Stimulated activated CD8-positive, alpha-beta memory T cell treated with anti-CD3 and anti-CD28 coated beads, Interleukin-7, amount 100 ng/mL, for 4 hours (primary cell): ENCODE measurements at places on chromosomes 4 and X.

DNA sequence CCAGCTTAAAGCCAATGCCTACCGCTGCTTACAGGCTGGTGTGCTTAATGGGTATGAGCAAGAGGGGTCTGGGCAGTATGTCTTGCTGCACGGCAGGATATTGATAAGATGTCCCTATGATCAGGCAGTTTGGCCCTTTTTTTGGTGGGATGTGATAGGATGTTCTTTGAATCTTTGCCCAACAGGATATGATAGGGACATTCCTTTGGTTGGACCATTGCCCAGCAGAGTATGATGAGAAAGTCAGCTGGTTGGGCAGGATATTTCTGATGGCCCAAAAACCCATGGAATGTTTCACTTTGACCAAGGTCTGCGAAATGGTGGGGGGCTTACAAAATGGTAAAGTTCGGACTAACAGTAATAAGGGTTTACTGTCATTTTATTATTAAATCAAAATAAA is 1060.6 kb downstream of the STIM2 start:
- no peak for DNase-seq

- no peak for DNase-seq
Observed at GRCh38 chr4:69684804-69685203, 31.8 kb upstream of the UGT2A1 start.

DNA sequence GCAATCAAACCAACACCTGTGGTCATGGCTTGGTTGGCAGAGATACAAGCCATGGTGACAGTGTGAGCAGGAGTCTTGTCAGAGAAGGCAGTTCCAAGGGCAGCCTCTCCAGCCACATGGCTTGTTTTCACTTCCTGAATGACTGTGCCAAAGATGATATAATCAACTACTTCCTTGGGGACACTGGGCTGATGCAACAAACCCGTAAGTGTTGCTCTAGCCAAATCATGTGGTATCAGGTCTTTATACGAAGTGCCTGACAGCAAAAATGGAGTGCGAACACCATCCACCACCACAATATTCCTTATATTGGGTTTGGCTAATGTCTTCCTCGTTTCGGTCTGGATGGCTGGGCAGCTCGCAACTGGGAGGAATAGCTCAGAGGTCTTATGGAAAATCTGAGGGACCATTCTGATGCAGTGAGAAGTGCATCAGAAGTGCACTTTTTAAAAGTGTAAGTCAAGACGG is 922.0 kb downstream of the NLGN4X start:
- no peak for DNase-seq

- DNase-seq: no peak
Observed at GRCh38 chrX:95949588-95949987, 735.1 kb upstream of the DIAPH2 start.

- no peak for DNase-seq
Observed at GRCh38 chrX:39336671-39337311, 535.5 kb downstream of the MID1IP1 start.

- no peak for DNase-seq
Observed at GRCh38 chr4:132530861-132531260, 618.2 kb upstream of the PCDH10 start.

DNA sequence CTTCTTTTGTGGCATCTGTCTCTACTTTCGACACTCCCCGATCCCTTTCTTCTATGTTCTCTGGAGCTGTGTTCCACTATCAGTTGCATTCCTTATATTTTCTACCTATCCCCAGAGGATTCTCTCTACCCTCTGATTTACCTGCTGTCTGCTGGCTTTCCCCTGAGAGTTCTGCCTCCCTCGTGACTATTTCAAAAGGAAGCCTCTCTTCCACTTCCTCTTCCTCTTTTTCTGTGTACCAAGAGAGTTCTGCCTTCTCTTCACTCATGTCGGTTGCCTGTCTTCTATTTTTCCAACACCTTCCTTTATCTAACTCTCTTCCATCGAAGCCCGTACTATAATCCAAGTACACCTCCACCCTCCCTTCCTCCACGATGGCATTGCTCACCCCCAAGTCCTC is 631.7 kb downstream of the SMARCA1 start:
- DNase-seq: no peak

- DNase-seq: no peak
Observed at GRCh38 chr4:53147711-53148110, 218.2 kb downstream of the SCFD2 start.

DNA sequence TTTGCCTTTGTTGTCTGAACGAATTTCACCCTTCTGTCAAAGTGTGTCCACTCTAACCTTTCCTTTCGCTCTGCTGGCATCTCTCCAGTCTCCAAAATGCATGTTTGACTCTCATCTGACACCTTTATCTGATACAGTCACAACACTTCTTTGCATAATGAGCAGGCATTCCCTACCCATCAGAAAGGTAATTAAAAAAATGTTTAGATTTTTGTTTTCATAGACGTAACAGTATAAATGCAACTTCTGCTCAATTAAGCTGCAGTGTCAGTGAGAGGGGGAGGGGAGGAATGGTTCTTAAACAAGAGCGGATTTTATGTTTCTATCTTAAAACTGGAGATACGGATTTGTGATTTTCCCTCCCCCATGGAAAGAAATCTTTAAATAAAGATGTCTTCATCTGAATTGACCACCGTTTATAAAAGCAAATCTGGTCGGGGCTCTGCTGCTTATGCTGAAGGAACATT is 70.2 kb downstream of the CXXC4 start:
- no peak for DNase-seq

DNA sequence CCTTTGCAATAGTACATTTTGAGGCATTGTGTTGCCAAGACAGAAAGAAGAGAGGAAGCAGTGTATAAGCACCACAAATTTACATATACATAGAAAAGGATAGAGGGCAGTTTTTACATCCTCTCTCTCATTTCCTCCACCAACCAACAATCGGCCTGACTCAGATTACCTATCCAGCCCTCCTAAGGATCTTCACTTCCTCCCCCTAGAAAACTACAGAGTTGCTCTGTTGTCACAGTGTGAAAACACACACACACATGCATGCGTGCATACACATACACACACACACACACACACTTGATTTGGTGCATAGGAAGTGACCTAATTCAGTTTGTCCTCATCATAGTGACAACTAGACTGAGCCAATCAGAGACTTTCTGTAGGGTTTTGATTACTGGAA is 98.8 kb upstream of the SPRY1 start:
- no peak for DNase-seq

GRCh38 chr4:183349673-183350072 is 27.4 kb upstream of the CLDN24 start:
- no peak for DNase-seq

GRCh38 chrX:107687445-107687844 is 59.1 kb downstream of the PRPS1 start:
- DNase-seq: no peak

- no peak for DNase-seq
Observed at GRCh38 chr4:145782756-145783155, 102.8 kb downstream of the C4orf51 start.

GRCh38 chr4:184805462-184806228 is 20.1 kb downstream of the ACSL1 start:
- DNase-seq: no peak

- no peak for DNase-seq
Observed at GRCh38 chr4:102687373-102687981, 73.3 kb downstream of the MANBA start.

DNA sequence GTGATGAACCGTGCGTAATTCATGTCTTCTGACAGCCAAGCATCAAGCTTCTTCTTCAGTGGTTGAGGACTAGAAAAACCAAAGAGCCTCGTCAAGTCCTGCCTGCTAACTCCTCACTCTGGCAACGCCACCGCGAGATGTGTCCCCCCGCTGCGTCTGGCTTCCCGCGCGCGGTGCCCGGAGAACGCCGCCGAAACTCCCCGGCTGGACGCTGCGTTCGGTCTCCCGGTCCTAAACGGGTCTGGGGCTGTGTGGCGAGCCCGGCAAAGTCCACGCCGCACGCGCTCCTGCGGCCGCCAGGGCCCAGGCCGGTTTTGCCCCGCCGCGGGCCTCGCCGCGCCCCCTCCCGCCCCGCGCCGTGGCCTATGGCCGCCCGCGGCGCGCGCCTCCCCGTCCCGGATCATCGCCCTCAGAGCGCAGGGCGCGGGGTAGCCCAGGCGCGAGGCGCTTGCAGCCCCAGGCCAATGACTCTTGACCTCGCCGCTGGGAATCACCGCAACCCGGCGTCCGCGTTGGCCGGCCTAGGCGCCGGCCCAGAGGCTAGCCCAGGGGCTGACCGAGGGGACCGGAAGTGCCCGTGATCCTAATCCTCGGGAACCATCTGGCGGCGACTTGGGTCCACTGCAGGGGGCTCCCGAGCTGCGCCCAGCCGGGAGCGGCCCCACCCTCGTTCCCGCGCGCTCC is at the start of gene AADAT:
Gene AADAT, minus strand, starts transcription at position 289 of the 684 bp plus-strand sequence. Its CDS starts 266 bp downstream, at position 23.
- no peak for DNase-seq

DNA sequence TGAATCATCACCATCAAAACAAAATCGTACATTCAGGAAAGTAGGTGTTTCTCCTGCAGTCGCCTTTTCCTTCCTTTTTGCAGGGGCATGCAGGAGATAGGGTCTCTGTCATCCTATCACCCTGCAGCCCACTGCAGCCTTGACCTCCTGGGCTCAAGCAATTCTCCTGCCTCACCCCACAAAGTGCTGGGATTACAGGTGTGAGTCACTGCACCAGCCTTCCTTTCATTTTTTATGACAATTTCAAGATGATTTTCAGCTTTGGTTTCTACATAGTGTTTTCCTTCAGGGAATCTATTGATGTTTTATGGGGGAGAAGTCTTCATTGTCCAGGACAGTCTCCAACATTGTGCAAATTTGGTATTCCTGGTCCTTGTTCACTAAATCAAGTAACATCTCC is 71.7 kb downstream of the USP38 start:
- no peak for DNase-seq

DNA sequence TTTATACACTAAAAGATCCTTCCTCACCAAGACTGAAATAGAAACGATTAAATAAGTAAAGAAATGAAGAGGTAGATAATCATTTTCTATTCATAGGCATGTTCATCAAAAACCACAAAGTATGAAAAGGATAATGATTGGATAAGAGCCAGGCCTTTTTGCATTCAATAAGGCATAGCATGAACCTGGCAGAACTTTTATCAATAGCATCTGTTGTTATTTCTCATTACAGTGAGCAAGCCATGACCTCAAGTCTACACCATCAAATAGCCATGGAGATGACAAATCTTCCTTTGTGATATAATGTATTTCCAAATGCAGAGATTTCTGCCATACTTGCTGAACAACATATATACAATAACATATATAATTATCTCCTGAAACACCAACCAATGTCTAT is 206.0 kb upstream of the SLC7A11 start:
- DNase-seq: no peak

GRCh38 chr4:22021106-22021505 is 72.5 kb upstream of the KCNIP4 start:
- no peak for DNase-seq

DNA sequence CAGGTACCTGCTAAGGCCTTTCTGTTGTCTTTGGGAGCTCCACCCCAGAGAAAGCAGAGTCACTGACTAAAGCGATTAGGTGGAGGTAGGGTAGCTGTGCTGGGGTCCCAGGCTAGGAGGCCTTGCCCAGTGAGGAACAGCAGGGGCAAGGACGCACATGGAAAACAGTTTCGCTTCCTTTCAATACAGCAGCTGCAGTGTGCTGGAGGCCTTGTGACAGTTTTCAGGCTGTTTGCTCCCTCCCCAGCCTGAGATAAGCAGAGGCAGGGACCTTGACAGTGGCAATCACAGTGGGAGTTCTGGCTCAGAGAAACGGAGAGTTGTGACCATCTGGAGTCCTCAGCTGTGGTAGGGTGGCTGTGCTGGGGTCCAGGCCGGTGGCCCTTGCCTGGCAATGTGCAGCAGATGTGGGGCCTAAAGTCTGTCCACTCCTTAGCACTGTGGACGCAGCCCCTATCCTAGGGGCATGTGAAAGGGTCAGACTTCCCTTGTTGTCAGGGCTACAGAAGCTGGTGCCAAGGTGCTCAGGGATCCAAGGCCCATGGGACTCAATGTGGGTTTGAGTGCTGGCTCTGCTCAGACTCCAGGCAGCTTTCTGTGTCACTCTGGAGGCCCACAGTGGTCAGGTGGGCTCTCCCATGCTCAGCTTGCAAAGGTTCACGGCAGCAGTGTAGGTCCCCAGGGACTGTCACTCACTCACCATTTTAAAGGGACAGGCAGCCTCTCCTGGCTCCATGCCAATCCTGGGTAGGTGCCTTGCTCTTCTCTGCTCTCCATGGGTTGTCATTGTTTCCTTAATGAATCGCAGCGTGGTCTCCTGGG is 534.9 kb upstream of the FMR1 start:
- DNase-seq: no peak

GRCh38 chrX:71949844-71950445 is 39.3 kb downstream of the NHSL2 start:
- no peak for DNase-seq

- DNase-seq: no peak
Observed at GRCh38 chr4:65668201-65669089, 1.8 kb downstream of the EPHA5 start.

GRCh38 chr4:7007142-7007907 is 35.8 kb upstream of the TADA2B start:
- DNase-seq: no peak

- DNase-seq: no peak
Observed at GRCh38 chrX:110561034-110561433, 202.4 kb downstream of the RTL9 start.

- no peak for DNase-seq
Observed at GRCh38 chr4:118842055-118842454, 6.1 kb upstream of the SEC24D start.

DNA sequence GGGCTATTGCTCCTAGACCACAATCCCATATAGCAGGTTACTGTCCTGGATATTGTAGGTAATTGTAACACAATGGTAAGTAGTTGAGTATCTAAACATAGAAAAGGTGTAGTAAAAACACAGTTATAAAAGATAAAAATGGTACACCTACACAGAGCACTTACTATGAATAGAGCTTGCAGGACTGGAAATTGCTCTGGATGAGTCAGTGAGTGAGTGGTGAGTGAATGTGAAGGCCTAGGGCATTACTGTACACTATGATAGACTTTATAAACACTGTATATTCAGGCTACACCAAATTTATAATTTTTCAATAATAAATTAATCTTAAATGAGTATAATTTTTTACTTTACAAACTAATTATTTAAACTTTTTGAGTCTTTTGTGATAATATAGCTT is 425.7 kb downstream of the PABPC4L start:
- DNase-seq: no peak

- no peak for DNase-seq
Observed at GRCh38 chr4:3867403-3868100, 101.4 kb downstream of the ADRA2C start.

GRCh38 chr4:138138774-138139173 is 103.4 kb downstream of the SLC7A11 start:
- DNase-seq: no peak

DNA sequence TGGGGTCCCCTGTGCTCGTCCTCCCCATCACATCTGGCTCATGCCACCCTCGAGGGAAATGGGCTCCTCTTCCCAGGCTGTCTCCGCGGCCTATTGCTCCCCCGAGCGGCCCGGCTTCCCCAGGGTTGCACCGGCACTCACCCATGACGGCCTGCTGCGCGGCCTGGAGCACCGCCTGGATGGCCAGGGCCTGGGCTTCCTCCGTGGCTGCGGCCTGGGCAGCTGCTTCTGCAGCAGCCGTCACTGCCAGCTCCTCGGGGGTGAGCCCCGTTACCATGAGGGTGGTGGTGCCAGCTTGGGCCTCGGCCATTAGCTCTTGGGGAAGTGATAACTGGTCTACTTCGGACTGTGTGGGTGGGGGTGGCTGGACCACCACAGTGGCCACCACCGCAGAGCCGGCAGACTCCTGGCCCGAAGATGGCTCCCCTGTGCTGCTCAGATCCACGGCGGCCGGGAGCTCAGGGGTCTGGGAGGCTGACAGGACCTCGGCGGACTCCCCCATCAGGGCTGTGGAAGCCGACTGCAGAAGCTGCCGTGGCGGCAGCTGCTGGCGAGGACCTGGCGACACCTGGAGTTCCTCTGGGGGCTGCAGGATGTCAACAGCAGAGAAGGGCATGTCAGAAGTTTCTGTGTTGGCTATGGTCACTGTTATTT is 8.1 kb upstream of the RENBP start:
- DNase-seq: no peak
